Left forelimb (tissue), 1 donor: ENCODE measurements at places on chromosomes 5 and 9.

DNA sequence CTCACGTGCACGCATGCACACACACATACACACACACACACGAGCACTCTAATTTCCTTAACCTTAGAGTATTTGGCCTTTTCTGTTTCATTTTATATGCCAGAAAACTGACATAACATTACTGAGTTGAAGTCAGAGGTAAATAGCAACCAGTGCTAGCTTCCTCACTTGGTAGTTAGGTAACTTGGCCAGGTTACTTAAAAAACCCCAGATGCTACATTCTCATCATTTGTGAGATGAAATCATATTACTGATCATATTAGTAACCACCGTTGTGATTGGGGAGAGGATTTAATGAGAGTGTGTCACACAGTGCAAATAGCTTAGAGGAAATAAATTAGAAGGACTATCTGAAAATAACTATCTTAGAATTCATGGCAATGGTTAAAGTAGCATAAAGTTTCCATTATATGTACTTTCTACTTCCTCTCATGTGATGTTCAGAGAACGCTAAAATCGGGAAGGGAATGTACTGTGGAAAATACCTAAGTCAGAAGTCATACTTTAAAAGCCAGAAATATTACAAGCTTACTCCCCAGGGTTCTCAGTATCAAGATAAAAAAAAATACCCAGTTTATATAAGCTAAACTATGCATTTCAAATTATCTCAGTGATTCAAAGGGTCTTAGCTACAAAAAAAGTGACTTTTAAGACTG, 120.5 kb downstream of the TUSC1 start:
- no peak for DNase-seq

DNA sequence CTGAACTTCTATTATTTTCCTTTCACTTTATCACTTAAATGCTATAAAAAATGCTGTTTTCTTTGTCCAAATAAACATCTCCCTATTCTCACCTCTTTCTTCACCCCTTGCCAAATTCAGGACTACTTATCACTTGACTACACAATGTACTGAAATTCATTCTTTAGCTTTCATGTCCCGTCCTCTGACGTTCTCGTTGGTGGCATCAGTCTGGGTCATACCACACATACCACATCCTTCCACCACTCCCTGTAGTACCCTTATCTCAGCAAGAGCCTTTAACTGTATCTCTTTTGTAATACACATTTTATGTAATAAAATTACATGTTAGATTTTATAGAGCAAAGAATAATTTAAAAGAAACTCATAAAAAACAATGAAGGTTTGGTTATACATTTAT, 231.1 kb upstream of the PAPPA start:
- no peak for DNase-seq

DNA sequence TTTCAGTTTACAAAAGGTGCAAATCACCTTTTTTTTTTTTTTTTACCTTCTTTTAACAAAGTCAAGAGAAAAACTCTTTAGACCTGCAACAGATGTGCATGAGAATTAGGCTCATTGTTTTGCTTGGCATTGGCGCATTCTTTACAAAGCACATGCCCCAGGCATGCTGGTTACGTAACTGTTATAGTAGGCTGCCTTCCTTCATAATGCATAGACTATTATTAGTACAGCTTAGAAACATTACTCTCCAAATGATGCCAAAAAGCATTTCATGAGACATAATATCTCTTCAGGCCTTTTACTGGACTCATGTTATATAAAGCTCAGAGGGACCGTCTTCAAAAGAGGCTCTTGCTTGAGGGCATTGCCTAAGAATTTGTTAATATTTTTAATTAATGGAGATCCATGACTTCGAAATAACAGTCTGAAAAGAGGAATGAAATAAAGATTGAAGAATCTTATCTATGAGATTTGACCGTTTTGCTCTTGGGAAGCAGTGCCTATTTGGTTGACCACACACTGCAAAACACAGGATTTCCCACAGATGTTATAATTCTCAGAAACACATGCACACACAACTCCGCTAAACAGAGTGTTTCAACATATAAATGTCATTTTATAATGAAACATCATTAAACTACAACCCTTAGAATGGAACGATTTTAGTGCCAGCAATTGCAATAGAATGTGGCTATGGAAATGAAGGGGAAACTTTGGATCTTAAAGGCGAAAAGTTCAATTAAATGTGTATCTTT, 478.7 kb downstream of the PRR16 start:
- no peak for DNase-seq

DNA sequence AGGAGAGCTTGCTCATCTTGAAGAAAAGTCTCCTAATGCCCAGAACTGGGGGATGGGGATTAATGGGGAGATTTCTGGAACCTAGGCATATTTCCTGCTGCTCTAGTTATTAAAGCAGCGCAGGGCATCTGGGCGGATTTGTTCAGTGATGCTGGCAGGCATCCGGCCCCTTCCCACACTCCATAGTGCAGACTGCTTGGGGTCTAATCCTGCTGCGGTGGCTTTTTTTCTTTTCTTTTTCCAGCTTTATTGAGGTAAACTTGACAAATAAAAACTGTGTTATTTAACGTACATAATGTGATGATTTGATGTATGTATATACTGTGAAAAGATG, 30.7 kb downstream of the PPARGC1B start:
- no peak for DNase-seq

DNA sequence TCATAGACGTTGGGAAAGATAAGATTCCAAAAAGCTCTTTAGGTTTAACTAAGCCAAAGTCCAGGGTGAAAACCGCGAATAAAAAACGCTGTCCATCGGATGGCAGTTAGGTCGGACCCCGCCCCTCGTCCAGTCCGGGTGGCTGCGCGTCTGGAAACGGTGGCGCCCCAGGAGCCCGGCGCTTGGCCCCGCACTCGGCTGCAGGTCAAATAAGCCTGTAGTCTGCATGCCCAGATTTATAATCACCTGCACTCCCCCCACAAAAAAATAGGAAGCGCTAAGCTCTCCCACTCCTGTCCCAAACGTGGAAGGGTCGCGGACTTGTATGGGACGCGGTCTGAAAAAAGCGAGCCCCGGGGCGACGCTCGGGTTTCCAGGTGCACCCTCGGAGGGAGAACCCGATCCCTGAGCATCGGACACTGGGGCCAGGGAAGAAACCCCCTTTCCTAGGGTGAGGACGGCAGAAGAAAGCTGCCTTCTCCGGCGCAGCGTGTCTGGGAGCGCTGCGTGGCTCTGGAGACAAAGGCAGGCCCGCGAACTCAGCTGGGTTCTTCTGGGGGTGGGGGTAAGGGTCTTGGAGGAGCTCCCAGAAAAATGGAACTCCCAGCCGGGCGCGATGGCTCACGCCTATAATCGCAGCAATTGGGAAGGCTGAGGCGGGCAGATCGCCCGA, 923 bp upstream of the ZBTB5 start:
- DNase-seq = no peak

DNA sequence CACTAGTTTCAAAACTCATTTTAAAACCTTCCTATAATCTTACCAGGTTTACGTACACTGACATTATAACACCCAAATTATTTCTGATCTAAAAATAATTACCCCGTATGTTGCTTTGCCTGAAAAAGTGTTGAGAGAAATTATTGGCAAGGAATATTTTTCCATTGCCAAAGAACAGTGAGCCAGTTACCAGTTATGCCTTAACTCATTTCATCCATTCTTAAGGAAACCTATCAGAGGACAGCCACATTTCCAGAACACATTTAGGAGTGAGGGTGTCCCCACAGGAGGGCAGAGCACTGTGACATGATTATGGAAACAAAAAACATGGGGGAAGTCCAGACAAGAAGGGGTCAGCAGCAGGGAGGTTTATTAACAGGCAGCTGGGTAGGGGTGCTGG, 52.2 kb downstream of the GABBR2 start:
- DNase-seq = no peak

DNA sequence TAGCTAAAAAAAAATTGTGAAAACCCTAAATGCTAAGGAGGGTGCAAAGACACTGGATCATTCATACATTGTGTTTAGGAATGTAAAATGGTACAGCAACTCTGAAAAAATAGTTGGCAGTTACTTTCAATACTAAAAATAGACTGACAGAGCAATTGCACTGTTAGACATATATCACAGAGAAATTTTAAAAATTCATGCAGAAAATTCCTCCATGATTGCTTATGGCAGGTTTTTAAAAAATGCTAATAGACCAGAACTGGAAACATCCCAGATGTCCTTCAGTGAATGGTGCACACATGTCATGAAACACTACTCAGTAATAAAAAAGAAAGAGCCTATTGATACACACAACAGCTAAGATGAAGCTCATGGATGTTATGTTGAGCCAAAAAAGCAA, 349.8 kb upstream of the DAB2 start:
- DNase-seq = no peak

GRCh38 chr9:95896580-95896979, 21.1 kb downstream of the ERCC6L2 start:
- no peak for DNase-seq

- no peak for DNase-seq
These were observed 7.1 kb upstream of the AGPAT2 start for GRCh38 chr9:136694163-136694871.

DNA sequence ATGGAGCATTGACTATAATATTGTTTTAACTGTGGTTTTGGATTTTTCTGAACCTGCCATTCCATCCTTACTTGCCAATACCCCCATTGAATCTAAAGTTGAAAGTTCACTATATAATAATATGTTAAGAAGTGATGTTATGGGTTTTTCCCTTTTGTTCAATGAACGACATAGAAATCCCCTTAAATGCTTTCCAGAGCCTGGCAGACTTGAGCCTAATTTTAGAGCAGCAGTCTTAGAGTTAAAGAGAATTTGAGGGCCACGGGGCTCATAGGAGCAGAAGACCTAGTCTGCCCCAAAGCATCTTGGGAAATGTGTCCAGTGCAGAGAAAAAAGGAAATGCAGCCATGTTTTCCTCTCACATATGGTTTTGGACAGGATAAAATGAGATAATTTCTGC, 146.1 kb upstream of the SLC44A1 start:
- no peak for DNase-seq

- DNase-seq = no peak
These were observed 56.8 kb downstream of the ELL2 start for GRCh38 chr5:95904827-95905226.

- peak; percentile 36 for DNase-seq
These were observed 1.1 kb upstream of the CEP72 start for GRCh38 chr5:610744-611730.

DNA sequence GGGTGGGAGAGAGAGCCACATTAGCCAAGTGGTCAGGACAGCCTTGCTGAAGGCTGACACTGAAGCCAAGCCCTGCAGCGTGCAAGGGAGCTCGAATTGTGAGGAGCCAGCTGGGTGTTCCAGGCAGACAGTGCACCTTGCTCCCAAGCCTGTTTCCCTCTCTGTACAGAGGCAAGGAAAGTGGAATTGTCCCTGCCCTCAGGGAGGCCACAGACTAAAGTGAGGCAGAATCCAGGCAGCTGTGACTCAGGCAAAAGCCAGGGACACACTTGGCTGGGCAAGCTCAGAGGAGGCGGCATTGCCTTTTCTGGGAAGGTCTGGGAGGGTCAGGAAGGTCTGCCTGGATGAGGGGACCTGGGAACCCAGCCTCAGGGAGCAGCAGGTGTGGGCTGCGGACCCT, 50.2 kb upstream of the LMX1B start:
- no peak for DNase-seq

DNA sequence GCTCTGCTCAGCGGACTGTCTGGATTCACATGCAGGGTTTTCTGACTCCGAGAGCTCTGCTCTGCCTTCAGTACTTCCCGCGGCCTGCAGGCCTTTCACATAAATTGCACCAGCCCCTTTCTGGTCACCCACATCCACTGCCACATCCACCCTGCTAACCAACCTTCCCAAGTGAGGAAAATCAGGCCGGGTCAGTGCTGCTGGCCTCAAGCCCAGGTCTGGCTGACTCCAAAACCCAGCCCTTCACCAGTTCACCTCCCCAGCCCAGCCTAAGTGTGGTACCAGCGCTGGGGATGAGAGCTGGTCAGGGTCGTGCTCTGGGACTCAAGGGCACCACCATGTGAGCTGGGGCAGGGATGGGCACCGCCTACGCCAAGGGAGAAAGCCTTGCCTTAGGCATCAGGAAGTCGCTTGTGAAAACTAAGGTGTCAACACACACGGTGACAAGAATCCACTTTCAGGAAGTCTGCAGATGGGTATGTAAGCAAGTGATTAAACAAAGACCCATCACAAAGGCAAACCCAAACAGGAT, 12.3 kb downstream of the LMAN2 start:
- no peak for DNase-seq

- no peak for DNase-seq
These were observed 259.4 kb upstream of the VLDLR start for GRCh38 chr9:2362150-2362549.

GRCh38 chr5:163574472-163575440, 69.3 kb downstream of the MAT2B start:
- DNase-seq = no peak

DNA sequence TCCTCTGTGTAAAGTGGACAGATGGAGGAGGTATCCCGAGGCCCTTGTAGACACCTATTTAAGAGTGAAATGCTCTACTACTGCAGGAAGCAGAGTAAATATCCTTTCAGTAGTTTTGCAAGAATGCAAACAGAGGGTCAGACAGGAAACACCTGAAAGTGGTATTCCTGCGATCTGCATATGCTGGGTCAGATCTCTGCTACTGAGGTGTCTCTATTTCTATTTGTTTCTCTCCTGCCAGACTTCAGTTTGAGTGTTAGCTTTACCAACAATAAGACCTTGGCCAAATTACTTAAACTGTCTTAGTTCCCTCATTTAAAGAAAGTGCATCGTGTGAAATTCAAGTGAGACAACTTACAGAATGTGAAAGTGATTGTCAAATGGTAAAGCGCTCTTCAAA, 47.6 kb downstream of the JAKMIP2 start:
- no peak for DNase-seq

DNA sequence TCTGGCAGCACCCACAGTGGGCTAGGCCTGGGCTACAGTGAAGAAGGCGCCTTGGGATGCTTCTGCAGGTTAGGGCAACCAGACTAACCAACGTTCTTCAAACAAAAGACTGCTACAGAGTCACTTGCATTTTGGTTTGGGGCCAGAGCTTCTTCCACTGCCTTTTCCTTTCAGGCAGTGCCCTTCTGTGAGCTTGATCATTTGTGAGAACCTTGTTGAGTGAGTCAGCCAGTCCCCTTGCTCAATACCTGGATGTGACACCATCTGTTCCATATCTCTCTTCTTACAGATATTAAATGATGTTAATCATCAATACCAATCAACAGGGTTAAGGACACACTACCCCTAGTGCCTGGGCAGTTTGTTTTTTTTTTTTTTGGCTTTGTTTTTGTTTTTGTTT, 46.5 kb upstream of the VDAC1 start:
- no peak for DNase-seq
